ENCODE measurements at places on chromosomes 12 and 14.

- no peak for DNase-seq
Observed at GRCh38 chr12:28463396-28463795, 273.1 kb downstream of the CCDC91 start.

DNA sequence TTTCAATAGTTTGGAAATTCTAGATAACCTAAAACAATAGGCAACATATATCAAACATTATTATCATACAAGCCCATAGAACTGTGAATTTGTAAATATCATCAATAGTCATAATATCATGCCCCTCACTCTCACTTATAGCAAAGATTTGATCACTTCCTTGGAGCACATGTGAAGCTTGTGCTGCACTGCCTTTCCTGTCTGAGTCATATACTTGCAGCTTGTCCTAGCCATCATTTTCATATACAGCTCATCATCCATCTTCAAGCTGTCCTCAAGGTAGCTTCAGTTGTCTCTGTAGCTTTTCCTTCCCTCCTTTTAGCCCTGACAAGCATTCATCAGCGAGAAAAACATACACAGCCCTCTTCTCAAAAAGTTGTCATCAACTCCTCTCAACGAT is 746.5 kb upstream of the FOXG1 start:
- DNase-seq, result no peak

DNA sequence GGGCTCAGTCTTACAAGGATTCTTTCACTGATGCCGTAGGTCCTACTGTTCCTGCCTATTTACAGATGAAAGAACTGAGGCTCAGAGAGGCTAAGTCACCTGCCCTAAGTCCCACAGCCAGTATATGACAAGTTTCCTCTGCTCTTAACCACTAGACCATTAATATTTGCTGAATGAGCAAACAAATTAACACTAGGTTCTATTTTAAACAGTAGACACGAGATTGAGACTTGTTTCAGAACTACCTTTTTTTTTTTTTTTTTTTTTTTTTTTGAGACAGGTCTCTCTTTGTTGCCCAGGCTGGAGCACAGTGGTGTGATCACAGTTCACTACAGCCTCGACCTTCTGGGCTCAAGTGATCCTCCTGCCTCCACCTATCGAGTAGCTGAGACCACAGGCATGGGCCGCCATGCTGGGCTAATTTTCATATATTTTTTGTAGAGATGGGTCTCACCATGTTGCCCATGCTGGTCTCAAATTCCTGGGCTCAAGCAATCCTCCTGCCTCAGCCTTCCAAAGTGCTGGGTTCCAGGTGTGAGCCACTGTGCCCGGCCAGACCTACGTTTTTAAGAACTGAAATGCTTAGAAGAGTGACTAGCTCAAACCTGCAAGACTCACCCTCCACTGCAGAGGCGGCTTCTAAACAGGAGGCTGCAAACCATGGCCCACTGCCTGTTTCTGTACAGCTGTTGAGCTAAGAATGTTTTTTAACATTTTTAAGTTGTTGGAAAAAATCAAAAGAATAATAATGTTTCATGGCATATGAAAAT is 12.9 kb downstream of the SYNE3 start:
- DNase-seq, result peak; percentile 81

DNA sequence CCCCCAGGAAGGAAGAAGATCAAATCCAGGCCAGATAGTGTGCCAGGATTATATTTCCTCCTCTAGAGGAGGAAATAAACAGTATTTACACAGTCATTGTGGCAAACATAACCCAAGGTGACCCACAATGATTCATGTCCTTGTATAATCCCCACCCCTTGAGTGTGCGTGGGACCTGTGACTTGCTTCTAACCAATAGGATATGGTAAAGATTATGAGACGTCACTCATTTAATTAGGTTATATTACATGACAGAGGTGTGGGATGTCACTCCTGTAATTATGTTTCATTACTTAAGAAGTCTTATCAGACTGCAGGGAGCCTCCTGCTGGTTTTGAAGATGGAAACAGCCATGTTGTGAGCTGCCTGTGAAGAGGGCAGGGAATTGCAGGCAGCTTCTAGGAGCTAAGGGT is 12.2 kb upstream of the CATSPERB start:
- no peak for DNase-seq

- no peak for DNase-seq
Observed at GRCh38 chr14:59455411-59455810, 9.8 kb downstream of the GPR135 start.

GRCh38 chr14:71365361-71365760 is 458.1 kb downstream of the PCNX1 start:
- DNase-seq, result no peak

DNA sequence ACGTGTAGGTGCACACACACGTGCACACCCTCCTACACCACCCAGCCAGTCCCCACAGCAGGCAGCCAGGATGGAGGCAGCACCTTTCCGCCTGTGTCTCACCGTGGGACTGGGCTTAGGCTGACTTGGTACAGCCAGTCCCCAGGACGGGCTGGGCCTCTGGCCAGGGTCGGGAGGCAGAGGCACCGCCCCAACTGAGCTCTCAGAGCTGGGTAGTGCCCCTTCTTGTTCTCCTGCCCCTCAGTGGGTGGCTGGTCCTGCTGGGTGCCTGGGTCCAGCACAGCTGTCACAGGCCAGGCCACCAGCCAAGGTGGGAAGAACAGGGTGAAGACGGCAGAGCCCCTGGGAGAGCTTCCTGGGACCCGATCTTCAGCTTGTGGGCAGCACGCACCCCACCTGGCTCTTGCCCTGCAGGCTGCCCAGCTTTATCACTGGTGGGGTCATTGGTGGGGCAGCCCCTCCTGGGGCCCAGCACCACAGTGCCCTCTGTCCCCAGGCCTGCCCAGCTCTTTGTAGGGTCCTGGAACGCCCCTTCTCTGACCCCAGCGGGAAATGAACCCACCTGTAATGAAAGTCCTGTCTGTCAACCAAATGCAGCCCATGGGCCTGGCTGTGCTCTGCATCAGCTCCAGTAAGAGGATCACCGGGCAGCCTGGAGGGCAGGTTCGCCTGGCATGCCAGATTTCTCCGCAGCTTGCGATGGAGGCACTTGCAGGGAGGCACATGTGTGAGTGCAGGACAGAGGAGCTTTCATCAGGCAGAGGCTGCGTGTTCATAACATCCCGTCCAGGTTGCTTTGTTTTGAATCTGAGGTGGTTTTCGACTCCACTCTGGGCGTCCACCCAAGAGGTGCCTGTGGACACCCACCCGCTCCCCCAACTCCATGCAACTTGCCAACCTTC is 14.7 kb downstream of the CDCA4 start:
- DNase-seq, result no peak

DNA sequence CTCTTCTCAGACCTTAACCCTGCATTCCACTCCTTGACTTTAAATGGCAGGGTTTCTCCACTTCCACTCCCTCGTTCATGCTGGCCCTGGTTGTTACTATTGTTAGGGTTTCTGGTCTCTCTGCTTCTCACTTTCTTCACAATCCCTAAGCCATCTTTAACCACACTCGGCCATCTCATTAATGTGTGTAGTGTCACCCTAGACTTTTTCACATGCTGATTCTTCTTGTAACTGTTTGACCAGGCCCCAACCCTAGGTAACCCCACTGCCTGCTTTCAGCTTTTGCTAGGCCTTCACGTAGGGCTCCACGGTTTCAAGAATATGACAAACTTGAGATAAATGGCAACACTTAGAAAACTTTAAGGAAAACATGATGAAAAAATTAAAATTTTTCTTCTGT is 195.1 kb downstream of the IPO8 start:
- no peak for DNase-seq
